ENCODE measurements at places on chromosomes 7 and 10.

- DNase-seq: no peak
Measured at GRCh38 chr7:100595188-100595587, 7.0 kb upstream of the PCOLCE start.

DNA sequence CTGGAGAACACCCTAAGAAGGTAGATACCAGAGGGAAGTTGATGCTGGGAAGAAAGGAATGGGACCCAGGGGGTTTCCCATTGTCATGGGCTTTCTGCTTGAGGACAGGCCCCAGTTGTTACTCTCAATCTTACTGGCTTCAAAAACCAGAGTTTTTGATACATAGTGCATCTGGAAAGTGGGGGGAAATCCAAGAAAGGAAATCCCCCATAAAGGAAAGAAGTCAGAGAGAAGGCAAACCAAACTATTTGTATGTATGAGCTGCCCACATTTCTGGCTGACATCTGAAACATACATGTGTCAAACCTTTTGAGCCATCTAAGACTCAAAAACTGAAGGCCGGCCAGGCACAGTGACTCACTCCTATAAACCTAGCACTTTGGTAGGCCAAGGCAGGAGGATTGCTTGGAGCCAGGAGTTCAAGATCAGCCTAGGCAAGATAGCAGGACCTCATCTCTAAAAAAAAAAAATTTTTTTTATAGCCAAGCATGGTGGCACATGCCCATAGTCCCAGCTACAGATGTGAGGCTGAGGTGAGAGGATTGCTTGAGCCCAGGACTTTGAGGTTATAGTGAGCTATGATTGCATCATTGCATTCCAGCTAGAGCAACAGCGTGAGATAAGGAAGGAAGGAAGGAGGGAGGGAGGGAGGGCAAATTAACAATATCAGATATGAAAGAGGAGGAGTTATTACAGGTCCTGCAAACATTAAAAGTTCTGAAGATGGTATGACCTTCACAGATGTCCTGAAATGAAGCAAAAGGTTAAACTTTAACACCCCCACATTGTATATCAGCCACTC lies 6.7 kb upstream of the COA1 start:
- no peak for DNase-seq

- no peak for DNase-seq
Measured at GRCh38 chr10:11246752-11247467, 229.2 kb downstream of the CELF2 start.

GRCh38 chr7:85094046-85094725 lies 92.7 kb downstream of the SEMA3D start:
- no peak for DNase-seq

DNA sequence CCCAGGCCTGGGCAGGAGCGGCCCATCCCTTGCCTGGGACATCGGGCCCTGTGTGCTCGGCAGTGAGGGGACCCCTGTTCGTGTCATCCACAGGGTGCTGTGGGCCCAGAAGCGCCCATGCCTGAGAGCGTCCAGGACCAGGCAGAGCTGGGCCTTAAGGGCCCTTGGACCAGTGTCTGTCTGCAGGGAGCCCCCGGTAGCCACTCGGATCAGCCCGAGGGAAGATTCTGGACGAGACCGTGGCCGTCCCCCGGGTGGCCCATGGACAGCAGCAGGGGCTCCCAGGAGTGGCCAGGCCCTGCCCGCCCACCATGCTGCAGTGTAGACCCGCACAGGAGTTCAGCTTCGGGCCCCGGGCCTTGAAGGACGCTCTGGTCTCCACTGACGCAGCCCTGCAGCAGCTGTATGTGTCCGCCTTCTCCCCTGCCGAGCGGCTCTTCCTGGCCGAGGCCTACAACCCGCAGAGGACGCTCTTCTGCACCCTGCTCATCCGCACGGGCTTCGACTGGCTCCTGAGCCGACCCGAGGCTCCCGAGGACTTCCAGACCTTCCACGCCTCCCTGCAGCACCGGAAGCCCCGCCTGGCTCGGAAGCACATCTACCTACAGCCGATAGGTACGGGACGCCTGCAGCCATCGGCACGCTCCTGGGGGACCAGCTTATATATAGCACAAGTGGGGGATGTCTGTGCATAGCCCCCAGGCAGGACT lies 12.3 kb downstream of the AMZ1 start:
- DNase-seq: no peak

GRCh38 chr10:109202111-109202510 lies 721.2 kb downstream of the XPNPEP1 start:
- DNase-seq: no peak

DNA sequence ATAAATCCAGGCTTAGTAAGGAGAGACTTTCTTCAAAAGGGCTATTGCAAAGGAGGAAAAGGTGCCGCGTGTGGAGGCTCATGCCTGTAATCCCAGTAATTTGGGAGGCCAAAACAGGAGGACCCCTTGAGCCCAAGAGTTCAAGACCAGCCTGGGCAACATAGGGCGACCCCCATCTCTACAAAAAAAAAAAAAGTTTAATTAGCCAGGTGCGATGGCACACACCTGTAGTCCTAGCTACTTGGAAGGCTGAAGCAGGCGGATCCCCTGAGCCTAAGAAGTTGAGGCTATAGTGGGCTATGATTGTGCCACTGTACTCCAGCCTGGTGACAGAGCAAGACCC lies 32.2 kb downstream of the TMEM130 start:
- no peak for DNase-seq

GRCh38 chr10:116565534-116565933 lies 19.8 kb downstream of the PNLIP start:
- DNase-seq: no peak

- no peak for DNase-seq
Measured at GRCh38 chr7:130189343-130189742, 15.9 kb downstream of the TMEM209 start.
